ENCODE measurements at places on chromosomes 5 and 9.

- DNase-seq: no peak
These were observed 67.1 kb downstream of the EPB41L4B start for GRCh38 chr9:109253637-109254284.

DNA sequence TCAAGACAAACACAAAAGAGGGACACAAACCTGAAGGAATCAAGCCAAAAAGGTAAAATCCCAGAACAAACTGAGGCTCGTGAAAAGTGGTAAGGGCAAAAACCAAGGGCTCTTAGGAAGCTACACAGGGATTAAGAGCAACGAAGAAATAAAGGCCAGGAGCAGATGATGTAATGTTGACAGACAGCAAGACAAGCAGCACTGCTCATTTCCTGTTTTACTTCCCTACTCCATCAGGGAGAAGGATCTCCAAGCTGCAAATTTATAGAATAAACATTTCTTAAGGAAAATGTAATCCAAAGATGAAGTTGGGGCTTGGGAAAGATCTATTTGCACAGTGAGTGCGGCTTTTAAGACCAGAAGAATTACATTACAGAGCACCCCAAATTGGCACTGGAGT, 182.3 kb upstream of the MAP1B start:
- no peak for DNase-seq

GRCh38 chr9:16255217-16255616, 615.3 kb downstream of the BNC2 start:
- no peak for DNase-seq

DNA sequence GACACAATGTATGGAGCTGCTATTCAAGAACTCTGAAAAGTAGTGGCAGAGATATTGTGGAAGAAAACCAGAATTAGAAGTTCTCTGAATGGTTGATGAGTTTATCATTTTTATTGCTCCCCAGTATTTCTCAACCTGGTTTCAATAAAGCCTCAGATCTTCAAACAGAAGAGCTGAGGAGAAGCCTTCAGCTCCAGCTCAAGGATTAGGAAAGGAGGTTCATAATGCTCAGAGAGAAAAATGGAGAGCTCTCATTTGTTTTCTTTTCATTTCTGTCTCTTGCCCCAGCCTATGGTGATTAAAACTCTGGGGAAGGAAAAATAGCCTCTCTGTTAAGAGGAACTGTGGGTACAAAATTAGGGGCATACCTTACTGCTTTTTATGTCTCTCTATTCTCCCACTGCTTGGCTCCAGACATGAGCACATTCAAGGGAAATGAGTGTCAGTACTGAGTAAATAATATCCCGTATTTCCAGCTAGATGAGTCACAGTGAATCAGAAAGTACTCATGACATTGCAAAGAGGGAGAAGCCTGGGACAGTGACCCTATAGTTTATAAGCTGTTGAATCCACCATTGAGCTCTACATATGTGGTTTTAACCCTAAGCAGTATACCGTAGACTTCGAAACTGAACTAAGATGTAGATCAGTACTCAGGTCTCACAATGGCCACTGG, 138.1 kb downstream of the EMB start:
- no peak for DNase-seq

- DNase-seq: no peak
These were observed 16.2 kb downstream of the COL5A1 start for GRCh38 chr9:134657666-134658377.

DNA sequence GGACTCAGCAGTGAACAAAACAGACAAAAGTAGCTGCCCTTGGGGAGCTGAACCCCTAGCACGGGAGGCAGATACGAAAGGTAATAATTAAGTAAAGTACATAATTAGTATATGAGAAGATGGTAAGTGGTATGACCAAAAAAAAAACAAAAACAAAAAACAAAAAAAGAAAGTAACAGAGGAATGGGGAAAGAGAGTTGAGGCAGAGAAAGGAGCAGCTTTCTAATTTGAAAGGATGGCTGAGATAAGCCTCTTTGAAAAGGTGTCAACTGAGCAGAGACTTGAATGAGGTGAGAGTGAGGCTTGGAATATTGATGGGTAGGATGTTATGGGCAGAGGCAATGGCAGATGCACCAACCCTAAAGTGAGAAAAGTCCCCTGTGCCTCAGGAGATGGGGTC, 69.7 kb downstream of the CARTPT start:
- no peak for DNase-seq

GRCh38 chr9:119216651-119217331, 152.4 kb downstream of the BRINP1 start:
- DNase-seq: no peak

- no peak for DNase-seq
These were observed 93.1 kb upstream of the TLE1 start for GRCh38 chr9:81782313-81782995.

DNA sequence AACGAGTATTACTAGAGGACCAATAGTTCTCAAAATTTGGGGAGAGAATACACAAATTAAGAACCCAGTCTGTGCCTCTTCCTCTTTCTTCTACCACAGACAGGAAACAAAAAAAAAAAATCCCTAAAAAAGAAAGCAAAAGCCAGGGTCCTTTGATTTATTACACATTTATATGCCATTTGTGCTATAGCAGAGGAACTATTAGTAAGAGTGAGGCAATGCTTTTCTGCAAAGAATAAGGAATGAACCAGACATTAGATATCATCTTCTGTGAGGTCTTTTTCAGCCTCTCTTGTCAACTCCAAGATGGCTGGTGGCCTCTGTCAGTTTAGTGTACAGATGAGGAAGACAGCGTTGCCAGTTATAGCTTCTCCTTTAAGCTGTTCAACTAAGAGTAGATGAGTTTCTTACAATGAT, 127.6 kb downstream of the RFX3 start:
- no peak for DNase-seq

DNA sequence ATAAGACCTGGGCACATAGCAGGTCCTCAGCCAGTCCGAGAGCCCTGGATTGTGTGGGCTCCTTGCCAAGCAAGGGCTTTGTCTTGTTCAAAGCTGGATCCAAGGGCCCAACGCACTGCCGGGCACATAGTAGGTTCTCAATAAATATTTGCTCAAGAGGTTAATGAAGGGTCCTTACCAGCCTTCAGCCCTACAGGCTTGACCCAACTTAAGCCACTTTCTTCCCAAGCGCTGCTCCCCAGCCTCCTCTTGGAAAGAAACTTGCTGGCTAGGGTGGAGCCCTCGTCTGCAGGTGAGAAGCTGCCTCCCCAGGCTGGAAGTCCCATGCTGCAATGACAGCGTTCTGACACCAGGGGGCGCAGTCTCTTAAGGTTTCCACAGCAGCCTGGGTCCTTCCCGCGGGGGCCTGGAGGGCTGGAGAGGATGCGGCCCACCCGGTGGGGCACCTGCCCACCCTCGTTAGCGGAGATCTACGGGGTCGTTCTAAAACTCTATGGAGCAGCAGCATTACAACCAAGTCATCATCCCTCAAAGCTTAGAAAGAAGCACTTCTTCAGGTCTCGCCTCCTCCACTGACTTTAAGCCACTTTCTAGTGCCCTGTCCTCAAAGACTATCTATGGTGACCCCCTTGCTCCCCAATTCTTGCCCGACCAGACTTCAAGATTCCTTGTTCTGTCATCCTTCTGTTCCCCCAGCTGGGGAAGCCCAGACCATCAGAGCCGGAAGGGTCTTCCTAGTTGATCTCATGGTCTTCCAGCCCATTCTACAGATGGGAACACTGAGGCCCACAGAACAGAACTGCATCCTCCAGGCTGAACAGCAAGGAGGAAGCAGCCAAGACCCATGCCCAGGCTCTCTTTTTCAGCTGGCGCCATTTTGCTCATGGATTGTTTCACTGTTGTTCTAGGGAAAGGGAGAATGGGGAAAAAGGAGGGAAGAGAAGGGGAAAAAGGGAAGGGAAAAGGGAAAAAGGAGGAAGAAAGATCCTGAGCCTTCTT, 115.4 kb downstream of the LHX2 start:
- no peak for DNase-seq
